ENCODE measurements at places on chromosomes 6 and 20. TPM values are rescaled to one million over a fixed set of nuclear protein-coding genes. Genes with fewer than 3 reads are reported as not detected.
A peak's percentile ranks its signal among the peaks of the same experiment; 100 is the strongest.

DNA sequence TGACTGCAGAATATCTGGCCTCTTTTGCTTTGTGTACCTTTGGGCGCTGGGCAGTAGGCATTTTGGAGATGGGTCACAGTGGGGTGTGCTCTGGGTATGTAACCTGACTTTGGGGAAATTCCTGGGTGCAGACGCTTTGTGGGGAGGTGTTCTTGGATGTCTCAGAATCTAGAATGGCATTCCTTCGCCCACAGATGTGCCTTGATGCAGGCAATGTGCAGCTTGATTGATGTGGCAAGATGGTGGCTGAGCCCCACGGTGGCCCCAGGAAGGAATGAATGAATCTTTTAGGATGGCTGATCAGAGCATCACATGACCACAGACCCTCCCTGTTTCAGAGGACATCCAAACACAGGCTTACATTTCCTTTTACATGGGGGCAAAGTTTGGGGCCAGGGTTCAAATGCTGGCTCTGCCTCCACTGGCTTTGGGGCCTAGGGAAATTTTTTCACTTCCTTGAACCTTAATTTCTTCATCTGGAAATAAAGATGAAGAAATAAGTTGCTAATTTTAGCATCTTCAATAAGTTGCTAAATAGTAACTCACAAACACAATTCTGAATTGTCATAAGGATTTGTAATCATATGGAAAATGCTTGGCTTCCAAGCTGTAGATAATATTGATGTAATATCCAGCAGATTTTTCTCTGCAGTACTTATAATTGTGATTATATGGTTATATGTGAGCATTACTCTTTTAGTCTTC, 5.6 kb downstream of the PPP1R16B start:
- no peak overlapping the region for H3K4me3 ChIP-seq
- H3K27ac ChIP-seq, result no peak overlapping the region
- no peaks in the 10 kb centered on the region for H3K36me3 ChIP-seq
- DNase-seq, result no peak
- H3K4me1 ChIP-seq, result peaks cover 9% of the 10 kb centered on the region

Gene C6orf15
- not detected for total RNA-seq

Gene WFDC5
- total RNA-seq, result not detected

Gene CYP24A1
- 6.9 TPM for total RNA-seq

DNA sequence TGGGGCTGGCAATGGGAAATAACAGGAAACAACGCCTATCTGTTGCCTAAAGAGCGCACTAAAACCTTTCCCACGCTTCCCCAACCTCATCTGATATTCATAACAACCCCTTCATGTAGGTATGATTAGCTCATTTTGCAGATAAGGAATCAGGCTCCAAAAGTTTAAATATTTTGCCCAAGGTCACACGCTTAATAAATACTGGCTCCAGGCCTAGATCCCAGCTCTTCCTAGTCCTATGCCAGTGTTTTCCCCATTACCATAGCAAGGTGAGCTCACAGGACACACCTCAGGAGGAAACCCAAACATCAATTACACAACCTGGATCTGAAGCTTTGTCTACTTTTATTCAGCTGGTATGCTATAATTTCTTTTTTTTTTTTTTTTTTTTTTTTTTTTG, 19.6 kb downstream of the MBOAT1 start:
- no peak overlapping the region for H3K27ac ChIP-seq
- H3K36me3 ChIP-seq, result no peaks in the 10 kb centered on the region
- H3K4me3 ChIP-seq, result no peak overlapping the region
- no peaks in the 10 kb centered on the region for H3K4me1 ChIP-seq

Gene KCNB1
- not detected for total RNA-seq

DNA sequence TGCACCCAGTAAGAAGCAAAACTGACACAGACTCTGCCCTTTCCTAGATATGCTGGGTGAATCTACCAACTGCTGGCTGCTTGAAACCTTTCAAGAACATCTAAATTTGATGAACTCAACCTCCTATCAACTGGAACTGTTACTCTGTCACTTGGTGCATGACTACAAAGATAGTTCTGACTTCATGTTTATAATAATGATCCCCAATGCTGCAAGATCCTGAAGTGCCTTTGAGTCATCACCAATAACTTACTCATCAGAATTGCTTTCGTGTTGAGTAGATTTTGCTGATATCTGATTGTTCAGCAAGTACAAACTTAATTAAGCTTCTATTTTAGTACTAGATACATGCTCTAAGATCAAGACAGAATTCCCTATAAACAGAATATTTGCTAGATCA, 100.2 kb upstream of the ARMC2 start:
- H3K27me3 ChIP-seq, result no peaks in the 10 kb centered on the region
- no peak for DNase-seq
- peaks cover 68% of the 10 kb centered on the region for H3K4me1 ChIP-seq
- no peak overlapping the region for H3K4me3 ChIP-seq

GRCh38 chr20:684676-685319, 9.2 kb upstream of the SCRT2 start:
- no peak overlapping the region for H3K27ac ChIP-seq
- H3K36me3 ChIP-seq, result no peaks in the 10 kb centered on the region
- H3K4me3 ChIP-seq, result no peak overlapping the region
- H3K4me1 ChIP-seq, result peaks cover 7% of the 10 kb centered on the region

Gene TRMT11
- 66.0 TPM for total RNA-seq

- peak overlapping the region; percentile 88 for H3K4me3 ChIP-seq
- H3K27me3 ChIP-seq, result peaks cover 5% of the 10 kb centered on the region
- DNase-seq, result no peak
- peaks cover 34% of the 10 kb centered on the region for H3K4me1 ChIP-seq
Measured at GRCh38 chr20:33490934-33491656, 1.2 kb downstream of the CBFA2T2 start.

GRCh38 chr6:30345852-30346251, 896 bp downstream of the RPP21 start:
- H3K27ac ChIP-seq, result no peak overlapping the region
- no peaks in the 10 kb centered on the region for H3K27me3 ChIP-seq
- H3K4me3 ChIP-seq, result peak overlapping the region; percentile 80

GRCh38 chr20:19045371-19045770, 167.1 kb upstream of the SLC24A3 start:
- H3K27me3 ChIP-seq, result no peaks in the 10 kb centered on the region
- no peaks in the 10 kb centered on the region for H3K36me3 ChIP-seq
- H3K27ac ChIP-seq, result no peak overlapping the region
- no peak for DNase-seq

DNA sequence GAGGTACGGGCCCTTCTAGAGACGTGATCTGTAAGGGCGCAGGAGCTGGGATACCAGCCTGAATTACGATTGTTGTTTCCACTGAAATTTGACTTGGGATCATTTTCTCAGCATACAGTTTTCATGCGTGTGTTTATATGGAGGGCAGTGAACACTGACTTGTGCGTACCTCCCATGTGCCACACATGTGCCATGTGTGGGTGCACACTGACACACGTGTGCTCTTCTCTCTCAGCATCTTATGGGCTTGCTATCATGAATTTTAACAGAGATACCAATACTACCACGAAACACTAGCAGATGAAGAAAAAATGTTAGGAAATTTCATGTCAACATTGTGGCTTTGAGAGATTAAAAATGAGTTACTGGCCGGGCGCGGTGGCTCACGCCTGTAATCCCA, 39.1 kb downstream of the L3MBTL3 start:
- no peaks in the 10 kb centered on the region for H3K4me1 ChIP-seq
- DNase-seq, result no peak
- no peaks in the 10 kb centered on the region for H3K27me3 ChIP-seq
- no peak overlapping the region for H3K4me3 ChIP-seq

Gene KHDC1L
- total RNA-seq, result not detected

GRCh38 chr20:12201289-12201991, 283.7 kb downstream of the BTBD3 start:
- no peaks in the 10 kb centered on the region for H3K36me3 ChIP-seq
- H3K27ac ChIP-seq, result no peak overlapping the region
- no peak for DNase-seq
- H3K4me1 ChIP-seq, result no peaks in the 10 kb centered on the region

GRCh38 chr20:20796766-20797440, 84.5 kb upstream of the RALGAPA2 start:
- H3K27ac ChIP-seq, result no peak overlapping the region
- DNase-seq, result no peak
- no peaks in the 10 kb centered on the region for H3K36me3 ChIP-seq
- peaks cover 2% of the 10 kb centered on the region for H3K27me3 ChIP-seq

DNA sequence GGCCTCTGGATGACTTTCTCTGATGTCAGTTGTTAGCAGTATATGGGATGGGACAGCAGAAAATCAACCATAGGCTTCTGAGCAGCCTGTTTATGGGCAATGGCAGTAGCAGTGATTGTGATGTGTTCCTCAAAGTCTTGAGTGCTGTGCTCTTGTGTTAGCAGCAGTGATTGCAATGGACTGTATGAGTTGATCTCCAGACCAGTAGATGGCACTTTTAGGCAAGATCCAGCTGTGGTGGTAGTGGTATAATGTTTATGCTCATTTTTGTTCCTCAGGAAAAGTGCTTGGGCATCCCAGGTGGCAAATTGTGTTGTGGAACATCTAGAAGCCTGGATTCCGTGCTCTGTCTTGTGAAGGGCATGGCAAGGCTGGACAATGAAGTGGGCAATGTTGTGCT, 181.6 kb upstream of the SYNCRIP start:
- no peaks in the 10 kb centered on the region for H3K4me1 ChIP-seq
- no peak overlapping the region for H3K27ac ChIP-seq
- H3K36me3 ChIP-seq, result no peaks in the 10 kb centered on the region
- no peaks in the 10 kb centered on the region for H3K27me3 ChIP-seq
- no peak overlapping the region for H3K4me3 ChIP-seq

DNA sequence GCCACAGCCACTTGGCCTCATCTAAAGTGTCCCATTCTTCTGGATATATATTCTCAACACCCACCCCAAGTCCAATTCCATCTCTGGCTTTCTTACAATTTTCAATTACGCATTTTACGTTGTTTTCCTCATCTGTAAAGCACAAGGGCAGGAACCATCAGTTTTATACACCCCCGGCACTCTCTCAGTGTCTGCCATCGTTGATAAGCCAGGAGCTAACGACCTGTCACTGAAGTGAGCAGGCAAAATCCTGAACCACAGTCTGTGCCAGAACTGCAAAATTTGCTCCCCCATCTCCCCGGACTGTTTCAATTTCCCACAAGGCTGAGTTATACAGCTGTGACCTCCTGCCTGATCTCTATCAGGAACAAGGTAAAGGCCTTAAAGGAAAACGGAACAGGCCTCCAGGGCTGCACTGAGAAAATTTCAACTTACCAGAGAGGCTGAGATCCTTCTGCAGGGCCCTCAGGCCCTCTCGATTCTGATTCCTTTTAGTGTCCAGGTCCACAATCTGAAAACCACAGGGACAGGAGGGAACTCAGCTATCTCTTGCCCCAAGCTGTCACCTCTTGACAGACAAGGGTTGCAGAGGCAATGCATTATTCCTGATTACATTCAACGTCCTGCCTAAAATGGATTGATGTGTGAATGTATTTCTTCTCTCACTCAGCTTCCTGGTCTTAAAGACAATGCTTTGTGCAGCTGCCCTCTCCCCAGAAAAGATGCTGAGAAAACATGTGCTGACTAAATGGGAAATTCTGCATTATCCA, 1.8 kb downstream of the PDRG1 start:
- no peaks in the 10 kb centered on the region for H3K27me3 ChIP-seq
- no peak for DNase-seq
- peaks cover 44% of the 10 kb centered on the region for H3K36me3 ChIP-seq

GRCh38 chr6:52103623-52104022, 16.2 kb upstream of the PKHD1 start:
- no peak overlapping the region for H3K4me3 ChIP-seq
- no peaks in the 10 kb centered on the region for H3K27me3 ChIP-seq
- H3K36me3 ChIP-seq, result no peaks in the 10 kb centered on the region
- no peak overlapping the region for H3K27ac ChIP-seq
- no peak for DNase-seq
- H3K4me1 ChIP-seq, result no peaks in the 10 kb centered on the region

Gene PCMT1
- total RNA-seq, result 134 TPM

- no peaks in the 10 kb centered on the region for H3K27me3 ChIP-seq
- H3K27ac ChIP-seq, result no peak overlapping the region
- DNase-seq, result no peak
- no peaks in the 10 kb centered on the region for H3K36me3 ChIP-seq
- H3K4me1 ChIP-seq, result no peaks in the 10 kb centered on the region
- H3K4me3 ChIP-seq, result no peak overlapping the region
Measured at GRCh38 chr6:46799657-46800056, 6.5 kb downstream of the MEP1A start.

GRCh38 chr6:150734235-150734634, 131.3 kb upstream of the MTHFD1L start:
- no peaks in the 10 kb centered on the region for H3K4me1 ChIP-seq
- H3K27ac ChIP-seq, result no peak overlapping the region
- no peak for DNase-seq
- no peaks in the 10 kb centered on the region for H3K36me3 ChIP-seq
- no peaks in the 10 kb centered on the region for H3K27me3 ChIP-seq

Gene PPP1R16B
- total RNA-seq, result 0.02 TPM

DNA sequence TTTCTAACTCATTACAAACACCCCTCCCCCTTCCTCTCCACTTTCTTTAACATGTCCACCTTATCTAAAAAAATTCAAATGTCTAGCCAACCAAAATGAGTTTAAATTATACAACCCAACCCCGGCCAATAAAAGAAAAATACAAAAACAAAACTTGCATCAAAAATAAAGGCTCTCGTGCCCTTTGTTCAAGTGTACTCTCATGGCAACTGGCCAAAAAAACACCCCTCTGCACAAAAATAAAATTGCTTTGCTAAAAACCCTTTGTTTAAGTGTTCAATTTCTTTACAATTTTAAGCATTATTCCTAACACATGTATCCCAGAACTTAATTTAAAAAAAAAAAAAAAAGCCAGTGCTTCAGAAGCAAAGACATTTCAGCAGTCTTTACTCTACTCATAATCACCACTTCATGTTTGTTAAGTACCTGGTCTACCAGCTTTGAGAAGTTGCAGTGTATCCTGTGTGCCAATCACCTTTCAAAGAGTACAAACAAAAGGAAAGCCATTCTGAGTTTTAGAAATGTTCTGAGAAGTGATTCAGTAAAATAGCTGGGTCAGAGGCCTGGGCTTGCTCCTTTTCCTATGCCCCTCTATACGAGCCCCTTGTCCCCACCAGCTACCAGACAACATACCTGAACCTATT, 87.5 kb downstream of the MDN1 start:
- H3K4me1 ChIP-seq, result no peaks in the 10 kb centered on the region
- peaks cover 61% of the 10 kb centered on the region for H3K36me3 ChIP-seq

GRCh38 chr6:142796571-142796970, 148.4 kb downstream of the HIVEP2 start:
- no peaks in the 10 kb centered on the region for H3K4me1 ChIP-seq
- no peaks in the 10 kb centered on the region for H3K36me3 ChIP-seq
- H3K27ac ChIP-seq, result no peak overlapping the region
- DNase-seq, result no peak

- DNase-seq, result no peak
- no peak overlapping the region for H3K27ac ChIP-seq
- H3K36me3 ChIP-seq, result no peaks in the 10 kb centered on the region
Measured at GRCh38 chr20:33971147-33971975, 22.4 kb upstream of the RALY start.
